Amniotic stem cell (primary cell): ENCODE measurements at places on chromosomes 6 and 20.

- DNase-seq, result no peak
Observed at GRCh38 chr6:39077882-39078594, 29.5 kb downstream of the GLP1R start.

- DNase-seq, result no peak
Observed at GRCh38 chr6:132511210-132511830, 1.6 kb downstream of the STX7 start.

DNA sequence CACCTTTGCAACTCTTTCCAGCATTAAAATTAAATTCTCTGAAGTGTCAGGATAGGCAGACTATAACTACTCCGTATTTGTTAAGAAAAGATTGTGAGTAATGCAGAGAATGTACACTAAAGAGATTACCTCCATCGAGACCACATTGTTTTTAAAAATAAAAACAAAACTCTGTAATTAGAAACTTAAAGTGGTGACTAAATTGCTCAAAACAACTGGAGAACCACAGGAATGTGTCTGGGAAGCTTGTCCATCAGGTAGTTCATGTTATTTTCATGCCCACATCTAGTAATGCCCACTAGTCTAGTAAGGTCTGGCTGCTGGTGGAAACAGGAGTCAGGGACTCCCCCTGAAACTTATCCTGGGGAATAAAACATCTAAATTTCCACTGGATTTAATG is 103.0 kb upstream of the FOXQ1 start:
- no peak for DNase-seq

DNA sequence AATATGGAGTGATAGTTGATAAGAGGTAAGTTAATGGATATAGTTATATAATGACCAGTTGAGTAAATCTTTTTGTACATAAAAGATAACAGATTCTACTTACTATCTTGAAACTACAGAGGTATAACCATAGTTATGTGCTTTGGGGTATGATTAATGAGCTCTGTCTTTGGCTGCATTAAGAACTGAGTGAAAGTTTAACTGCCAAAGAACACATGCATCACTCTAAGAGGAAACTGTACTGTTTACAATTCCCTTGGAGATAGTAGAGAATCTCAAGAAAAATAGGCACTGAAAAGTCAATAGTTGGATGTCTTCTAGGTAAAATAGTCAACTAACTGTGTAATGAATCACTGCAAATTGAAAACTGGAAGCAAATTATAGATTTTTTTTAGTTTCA is 1129.5 kb downstream of the EPHA7 start:
- no peak for DNase-seq

DNA sequence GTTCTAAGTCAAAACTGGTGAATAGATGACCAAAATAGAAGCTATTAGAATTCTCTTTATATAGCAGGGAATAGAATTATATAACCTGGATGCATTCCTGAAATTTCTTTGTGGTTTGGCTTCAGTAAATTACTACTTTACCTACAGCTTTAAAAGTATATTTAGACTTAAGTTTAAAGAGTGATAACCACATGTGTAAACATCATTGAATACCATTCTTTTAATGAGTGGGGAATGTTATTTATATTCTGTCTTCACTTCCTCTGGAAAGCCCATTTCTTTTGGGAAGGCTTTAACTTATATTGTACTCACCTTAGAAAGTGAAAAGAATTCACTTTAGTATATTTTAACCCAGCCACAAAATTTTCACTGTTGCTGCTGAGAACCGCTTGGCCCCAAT is 39.1 kb downstream of the PLEKHG1 start:
- no peak for DNase-seq

DNA sequence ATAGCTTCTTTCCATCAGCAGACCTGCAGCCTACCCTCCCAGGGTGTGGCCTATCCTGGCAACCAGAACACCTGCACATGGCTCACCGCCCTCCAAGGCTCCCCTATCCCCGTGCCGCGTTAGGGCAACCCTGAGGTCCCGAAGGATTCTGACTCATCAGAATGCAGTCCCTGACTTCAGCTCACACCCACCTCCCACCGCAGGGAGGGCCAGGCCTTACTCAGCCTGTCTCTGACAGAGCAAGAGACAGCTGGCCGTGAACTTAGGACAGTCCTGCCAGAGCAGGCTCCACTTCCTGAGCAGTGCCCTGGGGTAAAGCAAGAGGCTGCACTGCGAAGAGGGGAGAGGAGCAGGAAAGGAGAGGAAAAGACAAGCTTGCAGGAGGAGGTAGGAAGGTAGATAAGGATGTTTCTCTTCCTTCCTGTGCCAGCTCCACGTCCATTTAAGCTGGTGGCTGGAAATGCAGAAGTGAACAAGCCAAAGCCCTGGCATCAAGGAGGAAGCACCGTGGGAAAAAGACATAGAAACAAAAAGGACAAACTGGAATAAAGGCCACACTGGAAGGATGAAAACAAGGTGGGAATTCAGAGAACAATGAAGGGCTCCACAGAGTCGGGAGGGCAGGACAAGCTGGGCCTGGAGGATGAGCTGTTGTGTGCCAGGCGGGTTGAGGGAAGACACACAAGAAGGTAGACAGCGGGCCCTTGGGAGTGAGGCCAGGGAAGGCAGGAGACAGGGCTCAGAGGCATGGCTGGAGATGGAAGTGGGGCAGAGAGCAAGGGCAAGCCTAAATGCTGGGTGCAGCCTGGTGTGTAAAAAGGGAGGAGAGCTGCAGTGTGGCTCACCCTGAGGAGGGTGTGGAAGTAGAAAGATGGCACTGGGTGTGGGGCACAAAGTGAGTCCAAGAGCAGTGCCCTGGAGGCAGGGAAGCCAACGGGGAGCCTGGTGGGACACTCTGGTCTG is 102.7 kb downstream of the SLC23A2 start:
- peak; percentile 5 for DNase-seq

- no peak for DNase-seq
Observed at GRCh38 chr20:2276015-2276414, 19.8 kb upstream of the TGM3 start.

DNA sequence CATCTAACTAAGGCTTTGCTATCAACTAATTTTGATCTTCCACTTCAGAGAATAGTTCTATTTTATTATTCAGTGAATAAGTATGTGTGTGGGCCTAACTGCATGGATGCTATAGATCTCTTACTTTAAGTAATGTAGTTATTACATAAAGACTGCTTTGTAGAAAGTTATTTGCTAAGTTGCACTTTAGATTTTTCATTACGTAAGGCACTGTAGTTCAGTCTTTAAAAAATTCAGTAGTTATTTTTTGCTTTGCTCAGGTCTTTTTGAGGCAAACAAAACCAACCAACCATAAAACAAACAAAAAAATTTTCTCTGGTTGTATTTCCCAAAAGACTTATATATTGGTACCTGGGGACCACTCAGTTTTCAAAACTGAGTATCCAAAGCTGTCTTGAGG is 53.0 kb downstream of the KCNQ5 start:
- DNase-seq, result no peak

DNA sequence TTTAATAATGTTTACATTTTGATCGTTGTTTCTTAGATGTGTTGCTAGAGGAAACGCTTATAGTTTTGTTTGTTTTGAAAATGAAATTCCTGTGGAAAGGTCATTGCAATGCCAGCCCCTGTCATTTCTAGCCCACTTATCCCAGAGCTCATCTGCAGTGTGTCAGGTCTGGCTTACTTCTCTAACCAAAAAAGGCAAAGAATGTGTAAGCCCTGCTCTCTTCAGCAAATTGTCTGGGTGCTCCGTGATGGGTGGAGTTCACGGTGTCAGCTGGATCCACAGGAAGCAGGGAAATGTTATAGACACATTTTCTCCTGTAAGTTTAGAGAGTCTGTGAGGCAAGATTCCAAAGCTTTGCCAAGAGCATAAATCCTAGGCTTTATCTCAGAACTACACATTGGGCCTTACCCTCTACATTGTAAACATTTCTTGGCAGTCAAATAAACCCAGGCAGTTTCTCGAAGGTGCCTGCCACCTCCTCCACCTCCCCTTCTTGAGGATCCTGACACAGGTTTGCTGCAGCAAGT is 50.9 kb downstream of the RPRD1B start:
- DNase-seq, result peak; percentile 63

- DNase-seq, result peak; percentile 72
Observed at GRCh38 chr6:36642913-36643817, 35.3 kb upstream of the CDKN1A start.

DNA sequence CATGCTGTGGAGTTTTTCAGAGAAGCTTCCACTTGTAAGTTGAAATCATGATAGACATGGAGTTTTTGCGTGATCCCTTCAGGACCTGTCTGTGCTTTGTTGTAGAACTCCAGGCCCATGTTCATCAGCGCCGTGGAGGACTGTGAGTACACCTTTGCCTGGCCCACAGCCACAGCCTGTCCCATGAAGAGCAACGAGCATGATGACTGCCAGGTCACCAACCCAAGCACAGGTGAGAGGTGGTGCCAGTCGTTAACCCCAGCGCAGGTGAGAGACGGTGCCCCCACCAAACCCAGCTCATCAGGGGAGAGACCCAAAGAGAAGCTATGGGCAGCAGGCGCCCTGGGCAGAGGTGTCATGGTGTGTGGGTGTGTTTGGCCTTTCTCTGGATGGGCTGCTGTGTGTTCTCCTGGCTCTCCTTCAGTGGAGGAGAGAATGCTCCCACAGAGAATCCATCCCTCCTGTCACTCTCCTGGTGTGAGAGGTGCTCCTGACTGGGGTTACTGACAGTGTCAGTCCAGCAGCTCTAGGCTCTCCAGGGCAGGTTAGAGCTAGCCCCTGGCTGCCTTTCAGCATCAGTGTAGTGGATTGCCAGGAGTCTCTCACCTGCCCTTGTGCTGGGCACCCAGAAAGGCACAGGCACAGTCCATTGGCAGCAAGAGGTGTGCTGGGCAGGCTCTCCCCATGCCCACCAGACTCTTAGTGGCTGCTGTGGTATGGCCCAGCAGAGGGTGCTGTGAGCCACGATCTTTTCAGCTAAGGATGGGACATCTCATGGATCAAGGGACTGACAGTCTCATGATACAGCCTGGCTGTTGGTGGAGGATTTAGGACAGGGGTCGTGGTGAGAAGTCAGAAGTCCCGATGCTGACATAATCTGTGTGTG is 49.6 kb upstream of the SLC22A1 start:
- no peak for DNase-seq

- no peak for DNase-seq
Observed at GRCh38 chr20:17822039-17822438, 122.3 kb downstream of the BANF2 start.

GRCh38 chr20:15564981-15565380 is 1008.3 kb downstream of the KIF16B start:
- no peak for DNase-seq

DNA sequence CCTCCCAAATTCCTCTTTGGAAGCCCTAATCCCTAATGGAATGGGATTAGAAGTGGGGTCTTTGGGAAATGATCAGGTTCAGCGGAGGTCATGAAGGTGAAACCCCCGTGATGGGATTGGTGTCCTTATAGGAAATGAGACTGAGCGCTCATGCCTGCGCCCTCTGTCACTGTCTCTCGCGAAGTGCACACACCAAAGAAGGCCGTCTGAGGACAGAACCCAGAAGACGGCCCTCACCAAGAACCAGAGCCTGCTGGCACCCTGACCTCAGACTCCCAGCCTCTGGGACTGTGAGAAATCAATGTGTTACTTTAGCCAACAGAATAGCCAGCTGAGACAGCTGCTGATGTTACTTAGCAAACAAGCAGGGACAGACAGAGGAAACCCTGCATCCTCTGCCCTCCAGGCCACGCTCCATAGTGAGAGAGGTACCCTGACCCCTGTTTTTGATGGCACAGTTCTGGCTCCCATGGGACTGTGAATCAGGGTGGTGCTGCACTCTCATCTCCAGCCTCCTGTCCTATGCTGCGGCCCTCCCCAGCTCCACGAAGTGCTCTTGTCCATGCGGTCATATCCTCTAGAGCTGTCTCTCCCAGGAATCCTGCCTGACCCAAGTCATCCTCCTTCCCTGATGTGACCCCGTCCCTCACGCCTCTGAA is 369.3 kb downstream of the ZFAND3 start:
- no peak for DNase-seq

GRCh38 chr6:938271-938905 is 245.4 kb upstream of the EXOC2 start:
- DNase-seq, result no peak

GRCh38 chr20:9261781-9262180 is 192.9 kb downstream of the PLCB4 start:
- no peak for DNase-seq

DNA sequence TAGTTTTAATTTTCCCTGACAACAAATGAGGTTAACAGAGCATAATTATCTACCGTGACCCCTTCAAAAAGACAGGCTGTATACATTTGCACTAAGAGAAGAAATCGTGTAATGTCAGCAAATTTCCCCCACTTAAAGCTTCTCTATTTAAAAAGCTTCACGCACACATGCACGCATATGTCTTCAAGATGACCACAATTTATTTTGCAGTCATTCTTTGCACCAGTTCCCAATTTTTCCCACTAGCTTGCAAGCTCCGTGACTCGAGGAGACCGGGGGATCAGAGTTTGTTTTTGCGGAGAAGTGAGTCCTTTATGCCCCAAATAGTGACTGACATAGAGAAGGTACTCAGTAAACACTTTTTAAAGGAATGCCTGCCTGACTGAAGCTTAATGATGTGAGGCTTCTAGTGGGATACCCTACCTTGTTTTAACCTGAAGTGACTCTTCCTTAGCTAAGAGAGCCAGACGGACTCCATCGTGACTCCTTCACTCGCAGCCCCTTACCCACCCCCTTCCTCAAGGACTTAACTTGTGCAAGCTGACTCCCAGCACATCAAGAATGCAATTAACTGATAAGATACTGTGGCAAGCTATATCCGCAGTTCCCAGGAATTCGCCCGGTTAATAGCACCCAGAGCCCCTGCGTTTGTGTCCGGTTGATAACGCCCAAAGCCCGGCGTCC is 9.3 kb upstream of the NQO2 start:
- no peak for DNase-seq

GRCh38 chr6:33198853-33199436 is 1.5 kb downstream of the RXRB start:
- no peak for DNase-seq

GRCh38 chr20:59748619-59749191 is 144.4 kb downstream of the PHACTR3 start:
- peak; percentile 58 for DNase-seq

DNA sequence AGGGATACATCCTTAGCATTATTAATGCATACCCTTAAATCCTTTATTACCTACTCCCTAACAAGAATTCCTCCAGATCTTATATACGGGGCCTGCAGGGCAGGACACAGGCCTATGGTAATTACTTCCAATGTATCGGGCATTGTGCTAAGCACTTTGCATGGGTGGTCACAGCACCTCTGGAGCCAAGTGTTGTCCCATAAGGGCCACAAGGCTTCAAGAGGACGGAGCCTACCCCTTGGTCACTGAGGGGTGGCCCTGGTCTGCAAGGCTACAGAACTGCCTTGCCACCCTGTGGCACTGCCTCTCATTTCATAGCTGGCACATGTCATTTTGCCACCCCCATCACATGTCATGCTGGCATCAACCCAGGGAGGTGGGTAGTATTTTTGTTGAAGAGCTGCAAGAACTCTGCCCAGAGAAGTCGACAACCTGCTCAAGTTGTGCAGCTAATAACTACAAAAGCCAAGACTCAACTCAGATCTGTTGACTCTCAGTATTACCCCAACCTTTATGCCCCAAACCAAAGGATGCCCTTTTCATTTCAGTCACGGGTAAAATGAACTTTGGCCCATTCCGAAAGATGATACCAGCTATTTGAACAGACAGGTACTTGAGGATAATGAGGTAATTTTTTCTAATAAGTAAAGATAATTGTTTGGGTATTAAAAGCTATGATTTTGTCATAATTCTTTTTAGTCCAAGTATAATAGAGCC is 144.1 kb upstream of the AKAP12 start:
- DNase-seq, result no peak
